ENCODE measurements at places on chromosomes 16 and 17.

- DNase-seq: no peak
Measured at GRCh38 chr16:30533146-30533522, 1.5 kb downstream of the ZNF747 start.

- DNase-seq: no peak
Measured at GRCh38 chr17:31738067-31738466, 121.0 kb downstream of the COPRS start.

- DNase-seq: no peak
Measured at GRCh38 chr16:22194707-22195444, 11.2 kb upstream of the EEF2K start.

- no peak for DNase-seq
Measured at GRCh38 chr17:80277751-80278671, 17.4 kb downstream of the RNF213 start.

- DNase-seq: no peak
Measured at GRCh38 chr17:30315106-30315505, 18.8 kb downstream of the TMIGD1 start.

GRCh38 chr17:45394091-45394490 lies 38.6 kb downstream of the ARHGAP27 start:
- DNase-seq: no peak

DNA sequence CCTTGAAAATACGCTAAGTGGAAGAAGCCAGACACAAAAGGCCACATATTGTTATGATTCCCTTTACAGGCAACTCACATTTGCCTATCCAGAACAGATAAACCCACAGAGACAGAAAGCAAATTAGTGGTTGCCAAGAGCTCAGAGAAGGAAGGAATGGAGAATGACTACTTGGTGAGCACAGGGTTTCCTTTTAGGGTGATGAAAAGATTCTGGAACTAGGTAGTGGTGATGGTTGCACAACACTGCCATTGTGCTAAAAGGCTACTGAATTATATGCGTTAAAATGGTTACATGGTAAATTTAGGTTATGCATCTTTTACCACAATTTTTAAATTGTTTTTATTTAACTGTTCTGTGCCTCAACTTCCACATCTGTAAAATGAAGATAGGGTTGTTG lies 4.4 kb downstream of the COPRS start:
- no peak for DNase-seq

GRCh38 chr16:3751878-3752277 lies 34.6 kb upstream of the TRAP1 start:
- DNase-seq: no peak
